ENCODE measurements at places on chromosomes 7 and 10. TPM values are rescaled to one million over a fixed set of nuclear protein-coding genes. Genes with fewer than 3 reads are reported as not detected.

- no peak for DNase-seq
These were observed 3.5 kb downstream of the SCART1 start for GRCh38 chr10:133457100-133457841.

GRCh38 chr7:75621124-75621523, 117.6 kb downstream of the HIP1 start:
- no peak for DNase-seq

GRCh38 chr7:113915956-113916355, 2.9 kb downstream of the PPP1R3A start:
- no peak for DNase-seq

- DNase-seq = no peak
These were observed 114.7 kb downstream of the CHN2 start for GRCh38 chr7:29309041-29309854.

GRCh38 chr10:114822444-114823076, 980 bp downstream of the FHIP2A start:
- peak; percentile 61 for DNase-seq

- DNase-seq = no peak
These were observed 179.7 kb downstream of the PRKCQ start for GRCh38 chr10:6400331-6400730.

DNA sequence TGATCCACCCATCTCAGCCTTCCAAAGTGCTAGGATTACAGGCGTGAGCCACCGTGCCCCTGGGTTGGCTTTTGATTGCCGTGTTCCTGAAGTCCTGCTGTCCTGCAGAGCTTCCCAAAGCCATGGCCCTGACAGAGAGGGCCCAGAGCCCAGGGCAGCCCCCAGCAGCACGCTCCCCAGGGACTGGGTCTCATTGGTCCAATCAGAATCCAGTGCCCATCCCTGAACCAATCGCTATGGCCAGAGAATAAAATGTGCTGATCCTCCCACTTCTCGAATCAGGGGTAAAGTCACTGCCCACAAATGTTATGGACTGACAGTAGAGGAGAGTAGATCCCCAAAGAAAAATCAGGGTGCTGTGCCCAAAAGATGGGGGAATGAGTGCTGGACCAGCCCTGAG, 5.0 kb upstream of the C10orf105 start:
- no peak for DNase-seq

DNA sequence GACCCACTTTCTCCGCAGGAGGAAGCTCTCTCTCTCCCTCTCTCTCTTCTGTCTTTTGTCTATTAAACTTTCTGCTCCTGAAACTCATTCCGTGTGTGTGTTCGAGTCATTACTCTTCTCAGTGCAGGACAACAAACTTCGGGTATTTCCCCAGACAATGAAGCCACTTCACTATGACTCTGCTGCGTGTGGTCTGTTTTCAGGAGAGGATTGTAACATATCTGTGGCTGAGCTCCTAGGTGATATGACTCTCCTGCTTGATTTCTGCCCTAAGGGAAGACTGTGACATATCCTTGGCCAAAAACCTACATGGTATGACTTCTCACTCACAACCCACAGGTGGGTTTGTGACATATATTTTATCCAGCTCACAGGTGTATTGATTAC, 39.9 kb upstream of the ZNF107 start:
- no peak for DNase-seq

- DNase-seq = no peak
These were observed 3.6 kb downstream of the HOXA1 start for GRCh38 chr7:27091941-27092818.

- peak; percentile 15 for DNase-seq
These were observed 74.9 kb downstream of the VWC2 start for GRCh38 chr7:49848211-49848841.

DNA sequence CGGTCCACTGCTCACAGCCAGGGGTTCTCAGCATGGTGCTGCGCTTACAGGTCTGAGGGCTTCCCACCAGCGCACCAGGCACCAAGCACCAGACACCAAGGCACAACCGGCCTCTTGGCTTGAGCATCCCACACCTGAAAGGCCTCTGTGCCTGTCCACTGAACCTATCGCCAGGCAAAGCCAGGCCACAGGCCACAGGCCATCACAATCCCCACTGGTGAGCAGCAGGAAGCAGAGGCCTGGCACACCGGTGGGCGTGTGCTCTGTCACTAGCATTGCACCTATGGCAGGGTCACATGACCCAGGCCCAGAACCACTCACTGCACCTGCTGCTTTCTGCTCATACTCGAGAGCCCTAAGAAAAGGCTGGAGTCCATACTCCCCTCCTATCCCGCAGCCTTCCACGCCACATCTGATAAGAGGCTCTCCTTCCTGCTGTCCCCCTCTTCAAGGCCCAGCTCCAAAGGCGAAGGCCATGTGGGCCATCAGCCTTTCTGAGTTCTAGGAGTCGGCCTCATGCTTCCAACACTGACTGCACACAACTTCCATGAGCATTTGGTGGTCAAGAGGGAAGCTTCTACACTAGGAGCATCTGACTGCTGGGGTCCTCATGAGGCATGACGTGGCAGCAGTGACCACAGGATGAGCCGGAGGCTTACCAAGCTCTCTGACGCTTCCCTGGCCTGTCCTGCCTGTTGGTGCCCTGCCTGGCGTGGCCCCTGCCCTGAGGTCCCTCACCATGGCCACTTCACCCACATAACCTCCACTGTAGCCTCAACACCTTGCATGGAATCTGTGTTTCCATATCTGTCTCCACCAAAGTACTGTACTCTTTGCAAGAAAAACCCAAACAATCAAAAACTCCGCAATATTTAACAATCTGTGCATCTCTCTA, 166.3 kb downstream of the TNS3 start:
- DNase-seq = no peak

GRCh38 chr10:6223981-6224380, 21.2 kb downstream of the PFKFB3 start:
- DNase-seq = no peak

DNA sequence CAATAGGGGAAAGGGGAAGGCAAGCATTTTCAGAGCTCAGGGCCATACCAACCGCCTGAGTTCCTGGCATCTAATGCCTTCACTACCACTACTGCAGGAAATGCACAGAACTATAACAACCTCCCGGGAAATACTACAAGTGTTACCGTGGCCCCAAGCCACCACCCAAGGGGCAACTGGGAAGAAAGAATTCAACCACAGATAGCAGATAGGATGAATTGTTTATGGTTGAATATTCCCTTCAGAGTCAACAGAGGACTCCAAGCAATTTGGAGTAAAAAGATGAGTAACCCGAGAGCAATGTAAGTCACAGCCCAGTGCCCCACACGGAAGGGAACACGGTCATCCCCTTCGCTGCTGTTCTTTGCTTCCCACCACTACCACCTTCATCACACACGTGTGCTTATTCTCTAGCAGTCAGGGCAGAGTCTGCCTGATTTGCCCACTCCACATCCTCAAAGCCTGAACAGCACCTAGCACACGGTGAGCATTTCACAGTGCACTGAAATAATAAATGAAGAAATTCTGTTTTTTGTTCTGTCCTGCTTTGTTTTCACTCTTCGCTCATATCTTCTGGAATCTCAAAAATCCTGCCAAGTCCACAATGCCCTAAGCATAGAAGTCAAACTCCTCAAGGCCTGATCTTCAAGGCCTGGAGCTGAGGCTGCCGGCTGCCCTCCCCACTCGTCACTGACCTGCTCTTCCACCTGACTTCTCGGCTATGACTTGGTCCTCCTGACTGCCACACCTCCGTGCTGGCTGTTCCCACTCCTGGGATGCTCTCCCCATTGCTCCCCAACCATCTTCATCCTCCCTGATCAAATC, 221.1 kb downstream of the KCNMA1 start:
- DNase-seq = no peak

DNA sequence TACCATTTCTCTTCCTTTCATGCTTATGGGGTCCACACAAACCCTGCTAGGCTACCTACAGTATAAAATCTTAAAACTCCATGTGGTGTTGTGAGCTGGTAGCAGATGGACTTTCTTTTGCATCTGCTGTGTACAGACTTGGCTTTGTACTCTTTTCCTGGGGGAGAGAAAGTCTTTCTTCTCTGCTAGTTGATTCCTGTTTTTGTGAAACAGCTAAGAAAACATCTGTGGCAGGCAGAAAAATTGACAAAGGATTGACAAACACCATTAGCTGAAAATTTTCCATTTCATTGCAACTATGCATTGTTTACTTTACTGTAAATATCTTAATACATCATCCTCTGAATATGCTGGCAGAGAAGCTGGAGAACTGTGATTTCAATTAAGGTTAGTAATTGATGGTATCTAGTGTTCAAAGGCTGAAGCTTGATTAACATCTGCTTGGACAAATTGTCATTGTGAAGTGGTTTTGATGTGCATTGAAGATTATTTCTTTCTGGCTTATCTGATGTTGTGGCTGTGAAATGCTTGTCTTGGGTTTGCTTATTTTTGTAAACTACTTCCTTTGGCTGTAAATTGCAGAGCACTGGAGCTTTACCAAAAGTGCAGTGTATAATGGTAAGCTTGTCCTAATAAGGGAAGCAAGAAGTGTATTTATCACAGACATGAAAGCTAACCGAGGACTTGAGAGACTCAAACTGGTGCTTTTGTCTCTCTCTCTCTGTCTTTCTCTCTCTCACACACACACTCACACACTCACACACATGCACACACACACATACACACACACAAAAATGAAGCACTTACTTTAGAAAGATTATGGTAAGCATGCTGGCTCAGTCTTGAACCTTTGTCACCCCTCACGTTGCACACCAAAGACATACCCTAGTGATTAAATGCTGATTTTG, at the start of gene FOXP2:
TSS of gene FOXP2 (plus strand) at position 660 of the 908 bp plus-strand sequence. CDS start 11,697 bp downstream, outside the sequence.
- peak; percentile 63 for DNase-seq

GRCh38 chr7:137296576-137296975, 47.0 kb downstream of the PTN start:
- DNase-seq = no peak

GRCh38 chr10:133516057-133516456, 11.1 kb upstream of the CYP2E1 start:
- DNase-seq = no peak

DNA sequence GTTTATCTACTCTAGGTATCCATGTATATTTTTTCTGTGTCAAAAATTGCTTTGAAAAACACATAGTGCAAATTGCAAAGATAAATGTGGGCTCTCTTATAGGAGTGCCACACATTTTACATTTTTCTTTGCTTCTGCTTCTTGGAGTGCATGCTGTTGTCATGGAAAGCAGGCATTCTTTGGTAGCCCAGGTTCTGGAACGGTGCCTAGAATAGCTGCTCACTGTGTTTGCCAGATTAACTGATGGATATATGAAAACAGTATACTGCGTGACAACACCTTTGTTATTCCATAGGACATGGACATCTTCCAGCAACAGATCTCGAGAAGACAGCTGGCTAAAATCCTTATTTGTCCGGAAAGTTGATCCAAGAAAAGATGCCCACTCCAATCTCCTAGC, 13.4 kb downstream of the NIPSNAP2 start:
- DNase-seq = peak; percentile 7

DNA sequence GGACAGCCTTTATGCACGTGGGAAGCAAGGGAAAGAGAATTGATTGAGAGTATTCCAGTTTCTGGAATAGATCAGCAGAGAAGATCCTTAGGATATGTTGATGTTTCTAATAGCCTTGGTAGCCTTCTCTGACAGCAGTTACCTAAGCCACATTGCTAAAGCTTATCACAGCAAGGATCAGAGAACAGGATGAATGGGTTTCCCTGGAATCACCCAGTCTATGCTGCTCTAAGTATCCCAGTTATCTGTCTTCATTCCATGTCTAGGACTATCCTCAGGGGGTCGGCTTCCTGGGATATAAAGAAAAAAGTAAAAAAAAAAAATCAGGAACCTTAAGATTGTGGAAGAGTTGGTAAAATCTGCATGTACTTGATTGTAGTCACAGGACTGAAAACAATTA, 352.0 kb upstream of the AKR1E2 start:
- DNase-seq = no peak

DNA sequence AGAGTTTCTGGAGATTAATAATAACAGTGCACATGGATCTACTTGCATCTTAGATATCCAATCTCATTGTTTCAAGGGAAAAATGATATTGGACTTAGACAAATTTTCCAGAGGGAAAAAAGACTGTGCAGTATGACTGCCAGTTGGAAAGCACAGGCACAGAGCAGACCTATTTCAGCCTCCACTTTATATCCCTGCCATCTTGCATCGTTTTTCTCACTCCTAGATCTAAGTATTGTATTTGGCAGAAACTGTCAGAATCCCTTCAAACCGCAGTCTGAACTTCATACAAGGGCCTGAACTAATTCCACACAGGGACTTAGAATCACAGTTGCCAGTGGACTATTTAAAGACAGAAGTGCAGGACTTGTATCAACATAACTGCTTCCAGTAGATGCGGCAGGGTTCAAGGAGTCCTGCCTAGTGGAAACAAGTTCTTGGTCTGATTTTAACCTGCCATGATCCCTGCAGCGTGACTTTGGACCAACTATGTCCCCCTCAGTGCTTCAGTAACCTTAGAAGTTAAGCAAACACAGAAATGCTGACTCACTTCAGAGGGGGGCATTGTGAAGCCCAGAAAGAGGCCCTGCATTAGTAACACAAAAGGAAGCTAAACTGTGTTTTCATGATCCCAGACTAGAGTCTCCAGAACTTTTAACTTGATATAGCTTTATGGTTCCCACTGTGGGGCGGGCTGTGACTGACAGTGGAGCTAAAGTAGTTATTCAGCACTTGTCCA, 95.7 kb upstream of the PALS2 start:
- peak; percentile 62 for DNase-seq

GRCh38 chr7:134248196-134248595, 68.5 kb downstream of the SLC35B4 start:
- no peak for DNase-seq

GRCh38 chr7:24572393-24572996, 757 bp upstream of the PALS2 start:
- peak; percentile 53 for DNase-seq

DNA sequence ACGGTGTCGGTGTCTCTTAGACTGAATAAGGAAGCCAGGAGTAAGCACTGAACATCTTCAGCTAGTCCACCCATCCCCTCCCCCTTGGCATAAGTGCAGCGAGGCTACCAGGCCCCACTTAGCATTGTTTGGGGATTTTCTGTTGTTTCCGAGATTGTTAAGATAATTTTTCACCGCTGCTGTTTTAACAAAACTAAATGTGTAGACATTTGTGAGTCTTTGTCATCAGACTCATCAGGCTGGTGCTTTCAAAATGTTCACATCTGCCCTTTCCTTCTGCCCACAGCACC, 21.0 kb upstream of the GOT1 start:
- DNase-seq = no peak

CPA1 gene
- 7.0 TPM for total RNA-seq

MMRN2 gene
- total RNA-seq = 29.1 TPM

TASOR2 gene
- total RNA-seq = 40.2 TPM

CYP2C18 gene
- 1.9 TPM for total RNA-seq

GPER1 gene
- 16.6 TPM for total RNA-seq

ZNF239 gene
- total RNA-seq = 2.6 TPM

ANKRD30A gene
- 0.72 TPM for total RNA-seq

TAS2R41 gene
- total RNA-seq = 2.6 TPM

LFNG gene
- 11.1 TPM for total RNA-seq

Measured in umbilical cord (tissue), 2 donors.